ENCODE measurements at places on chromosomes 7 and 10.

DNA sequence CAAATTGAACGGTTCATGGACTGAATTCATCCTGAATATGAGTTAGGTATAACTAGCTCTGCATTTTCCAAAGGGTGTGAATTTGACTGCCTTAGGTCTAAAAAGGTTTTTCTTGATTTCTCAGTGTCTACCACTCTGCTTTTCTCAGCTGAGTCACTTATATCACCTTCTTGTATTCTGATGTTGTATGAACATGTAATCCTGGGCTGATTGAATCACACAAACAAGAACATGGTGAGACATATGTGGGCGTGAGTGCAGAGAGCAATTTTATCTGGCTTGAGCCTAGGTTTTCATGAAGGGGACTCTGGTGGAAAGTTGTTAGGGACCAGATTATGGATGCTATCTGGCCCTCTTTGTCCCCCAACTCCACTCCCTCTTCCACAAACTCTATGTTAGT is 239.8 kb downstream of the SUGCT start:
- DNase-seq = no peak

DNA sequence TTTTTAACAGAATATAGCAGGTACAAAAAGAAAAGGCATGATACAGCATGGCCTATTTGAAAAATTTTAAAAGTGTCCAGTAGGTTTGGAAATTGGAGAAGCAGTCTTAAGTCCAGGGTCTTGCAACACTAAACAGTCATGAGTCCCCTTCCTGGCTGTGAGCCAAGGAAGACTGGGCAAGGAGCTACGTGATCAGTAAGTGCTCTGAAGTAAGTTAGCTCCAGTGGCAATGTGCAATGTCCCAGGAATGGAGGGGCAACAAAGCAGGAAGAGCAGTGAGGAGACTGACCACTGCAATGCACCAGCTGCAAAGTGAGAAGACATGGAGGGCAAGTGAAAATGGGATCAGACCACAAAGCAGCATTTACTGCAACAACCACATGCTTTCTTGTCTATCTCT is 72.9 kb upstream of the GRID1 start:
- peak; percentile 90 for DNase-seq

DNA sequence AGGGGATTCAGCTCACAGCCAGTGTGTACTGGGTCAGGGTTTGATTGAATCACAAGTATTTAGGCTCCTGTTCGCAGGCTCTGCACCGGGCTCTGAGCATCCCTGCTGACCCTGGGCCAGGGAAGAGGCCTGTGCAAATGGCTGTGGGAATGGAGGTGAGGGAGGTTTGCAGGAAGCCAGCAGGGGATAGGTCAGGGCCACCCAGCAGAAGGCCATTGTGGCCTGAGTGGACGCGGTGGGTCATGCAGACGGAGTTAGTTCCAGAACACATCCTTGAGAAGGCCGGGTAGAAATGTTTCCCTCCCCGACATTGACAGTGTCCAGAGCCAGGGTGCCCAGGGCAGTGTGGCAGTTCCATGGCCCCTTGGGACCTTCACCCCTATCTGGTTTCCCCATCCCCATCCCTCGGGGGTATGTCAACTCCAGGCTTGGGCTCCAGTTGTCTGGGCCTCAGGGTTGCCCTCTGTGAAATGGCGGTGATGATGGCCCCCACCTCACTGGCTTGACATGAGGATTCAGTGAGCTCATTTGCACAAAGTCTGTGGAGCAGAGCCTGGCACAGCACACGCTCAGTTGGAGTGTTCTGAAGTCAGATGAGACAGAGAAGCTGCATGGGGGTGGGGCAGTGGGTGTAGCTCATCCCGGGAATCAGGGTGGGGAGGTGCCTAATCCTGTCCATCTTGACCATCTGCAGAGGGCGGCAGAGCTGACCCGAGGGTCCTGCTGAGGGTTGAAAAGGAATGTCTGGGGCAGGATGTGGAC is 107.6 kb downstream of the ADCY1 start:
- peak; percentile 40 for DNase-seq

DNA sequence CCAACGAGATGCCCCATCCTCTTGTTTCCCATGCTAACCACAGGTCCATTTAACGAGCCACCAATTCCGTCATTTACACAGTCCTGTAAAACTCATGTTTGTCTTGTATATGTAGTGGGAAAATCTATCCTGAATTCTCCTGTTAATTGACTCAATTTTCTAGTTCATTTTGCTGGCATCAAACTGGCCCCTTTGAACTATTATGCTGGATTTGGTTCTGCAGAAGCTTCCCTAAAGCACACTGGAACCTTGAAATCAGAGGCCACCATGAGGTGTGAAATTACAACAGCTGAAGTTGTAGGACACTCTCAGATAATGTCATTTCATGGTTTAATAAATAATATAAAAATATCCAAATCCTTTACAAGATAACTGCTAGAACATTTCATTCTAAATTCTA is 129.8 kb upstream of the AKR1E2 start:
- no peak for DNase-seq

DNA sequence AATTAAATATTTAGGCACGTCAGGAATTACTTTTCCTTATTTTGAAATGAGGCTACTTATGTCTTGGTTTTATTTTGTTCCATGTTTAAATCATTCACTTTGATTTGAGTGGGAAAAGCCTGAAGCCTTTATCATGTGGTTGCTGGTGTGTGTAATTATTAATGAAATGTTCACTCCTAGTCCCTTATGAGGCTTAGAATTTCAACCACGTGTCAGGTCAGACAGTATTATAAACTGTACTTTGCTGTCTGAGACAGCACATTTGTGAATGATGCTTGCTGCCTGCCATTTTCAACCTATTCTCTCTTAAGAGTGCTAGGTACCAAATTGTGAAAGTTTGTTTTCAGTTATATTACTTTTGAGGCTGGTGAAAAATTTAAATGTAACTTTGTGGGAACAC is 58.9 kb downstream of the COL17A1 start:
- no peak for DNase-seq

DNA sequence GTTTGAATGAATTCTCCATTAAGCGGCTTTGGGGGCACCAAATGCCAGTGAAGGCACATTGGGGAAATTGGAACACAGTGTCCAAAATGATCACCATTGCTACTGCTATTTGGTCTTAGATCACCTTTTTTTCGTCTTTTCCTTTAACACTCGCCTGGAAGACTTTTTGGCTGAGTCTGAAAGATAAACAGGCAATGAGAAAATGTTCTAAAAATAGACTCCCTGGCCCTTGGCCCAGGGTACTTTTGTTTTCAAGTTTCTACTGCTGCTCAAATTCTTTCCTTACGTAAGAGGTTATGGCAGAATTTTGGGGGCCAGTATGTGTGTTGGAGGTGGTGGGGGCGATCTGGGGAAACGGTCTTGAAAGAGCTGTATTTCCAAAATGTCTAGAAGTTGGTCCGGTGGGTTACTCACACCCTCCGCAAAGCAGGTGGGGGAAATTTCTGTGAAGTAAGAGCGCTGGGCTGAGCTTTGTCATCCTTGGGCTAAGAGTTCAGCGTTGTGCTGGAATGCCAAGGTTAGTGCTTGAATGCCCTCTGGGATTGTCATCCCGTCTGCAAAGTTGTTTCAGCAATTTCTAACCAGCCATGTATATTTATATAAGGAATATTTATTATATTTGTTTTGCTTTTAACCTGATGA is 1.3 kb upstream of the ITPRIP start:
- DNase-seq = no peak
